Glutamatergic neuron (in vitro differentiated cells): ENCODE measurements at places on chromosomes 4 and X. TPM values are rescaled to one million over a fixed set of nuclear protein-coding genes. Genes with fewer than 3 reads are reported as not detected.

DNA sequence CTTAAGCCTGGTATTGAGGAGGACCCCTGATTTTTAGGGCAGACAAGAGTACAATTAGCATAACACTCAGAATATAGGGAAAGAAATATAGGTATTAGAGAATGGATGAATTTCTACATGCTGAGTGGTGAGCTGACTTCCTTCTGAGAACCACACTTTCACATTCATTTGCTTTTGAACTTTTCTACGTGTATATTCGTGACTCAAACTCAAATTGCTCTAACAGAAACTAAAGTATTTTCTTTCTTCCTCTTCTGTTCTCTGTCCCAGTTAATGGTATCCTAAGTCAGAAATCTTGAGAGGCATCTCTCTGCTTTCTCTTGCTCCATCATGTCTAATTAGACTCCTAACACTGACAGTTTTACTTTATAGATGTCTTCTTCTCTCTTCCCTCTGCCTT is 103.2 kb upstream of the CITED1 start:
- DNase-seq: no peak
- no peak overlapping the region for H3K27ac ChIP-seq
- no peak overlapping the region for H3K4me3 ChIP-seq
- peaks cover 9% of the 10 kb centered on the region for H3K36me3 ChIP-seq
- H3K27me3 ChIP-seq: no peaks in the 10 kb centered on the region

- DNase-seq: no peak
- H3K4me3 ChIP-seq: no peak overlapping the region
- H3K27ac ChIP-seq: no peak overlapping the region
- H3K36me3 ChIP-seq: no peaks in the 10 kb centered on the region
Observed at GRCh38 chrX:37553476-37553875, 18.0 kb upstream of the LANCL3 start.

The BEX5 gene
- 3.6 TPM for total RNA-seq

The P2RY8 gene
- total RNA-seq: 2.3 TPM

The SERTM2 gene
- total RNA-seq: not detected

The CTAG1B gene
- total RNA-seq: not detected

The FABP2 gene
- not detected for total RNA-seq
